ENCODE measurements at places on chromosomes 6 and 20. TPM values are rescaled to one million over a fixed set of nuclear protein-coding genes. Genes with fewer than 3 reads are reported as not detected.
A peak's percentile ranks its signal among the peaks of the same experiment; 100 is the strongest.

Gene ELOVL2
- not detected for total RNA-seq

Gene SRSF3
- total RNA-seq = 394 TPM

Gene TSPO2
- not detected for total RNA-seq

Gene SMLR1
- total RNA-seq = not detected

Gene SLC22A16
- total RNA-seq = not detected

Gene CDK19
- total RNA-seq = 27.3 TPM

DNA sequence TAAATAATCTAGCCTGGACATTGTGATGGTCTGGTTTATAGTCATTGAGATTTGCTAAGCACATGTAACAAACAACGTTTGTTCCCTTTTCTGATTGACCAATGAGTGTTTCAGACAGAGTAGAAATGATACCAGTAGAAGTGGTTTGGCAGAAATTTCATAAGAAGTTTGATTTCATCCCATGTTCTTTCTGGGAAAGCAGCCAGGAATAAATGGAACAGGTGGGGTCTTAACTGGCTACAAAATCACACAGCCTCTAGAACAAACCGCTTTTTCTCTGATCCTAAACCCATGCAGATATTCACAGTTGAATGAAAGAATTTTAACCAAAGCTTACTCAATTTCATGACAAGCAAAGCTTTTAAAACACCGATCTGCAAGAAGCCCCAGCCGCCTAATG lies 227.5 kb downstream of the UST start:
- no peaks in the 10 kb centered on the region for H3K36me3 ChIP-seq
- DNase-seq = no peak
- no peak overlapping the region for H3K27ac ChIP-seq
- H3K4me3 ChIP-seq = no peak overlapping the region

DNA sequence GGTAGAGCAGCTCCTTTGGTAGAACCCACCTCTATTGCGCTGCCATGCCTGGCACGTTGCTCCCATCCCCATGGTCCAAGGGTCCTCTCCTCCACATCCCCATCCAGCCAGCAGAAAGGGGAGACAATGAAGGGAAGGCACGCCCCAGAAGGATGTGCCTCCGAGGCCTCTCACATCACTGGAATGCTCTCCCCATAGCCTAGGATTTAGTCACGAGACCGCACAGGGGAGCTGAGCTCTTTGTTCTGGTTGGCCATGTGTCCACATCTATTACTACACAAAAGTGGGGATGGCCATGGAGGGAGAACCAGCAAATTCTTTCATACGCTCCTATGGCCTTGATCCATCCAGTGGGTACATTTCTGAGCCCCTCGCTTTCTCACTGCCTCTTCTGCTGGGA lies 60.5 kb upstream of the SALL4 start:
- DNase-seq = no peak
- no peak overlapping the region for H3K4me3 ChIP-seq
- no peaks in the 10 kb centered on the region for H3K36me3 ChIP-seq
- peaks cover 2% of the 10 kb centered on the region for H3K27me3 ChIP-seq
- H3K4me1 ChIP-seq = no peaks in the 10 kb centered on the region
- H3K27ac ChIP-seq = no peak overlapping the region

GRCh38 chr6:136483906-136484305 lies 66.3 kb downstream of the MAP7 start:
- DNase-seq = no peak
- H3K27me3 ChIP-seq = peaks cover 7% of the 10 kb centered on the region
- H3K4me1 ChIP-seq = no peaks in the 10 kb centered on the region
- no peak overlapping the region for H3K4me3 ChIP-seq
- no peak overlapping the region for H3K27ac ChIP-seq

DNA sequence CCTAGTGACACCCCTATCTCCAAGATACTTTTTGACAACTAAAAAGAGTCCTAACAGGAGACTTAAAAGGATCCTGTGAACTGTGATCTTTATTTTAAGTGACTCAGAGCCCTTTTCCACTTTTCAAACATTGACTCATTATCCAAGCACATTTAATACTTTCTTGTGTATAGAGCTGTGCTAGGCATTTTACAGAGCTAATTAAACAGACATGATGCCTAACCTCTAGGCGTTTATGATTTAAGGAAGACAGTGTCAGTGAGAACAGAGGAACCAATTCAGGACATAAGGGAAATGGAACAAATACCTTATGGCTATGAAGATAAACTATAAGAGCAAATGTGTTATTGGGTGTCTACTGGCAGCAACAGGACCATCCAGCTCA lies 282.6 kb downstream of the TPBG start:
- no peak overlapping the region for H3K27ac ChIP-seq
- DNase-seq = no peak
- no peak overlapping the region for H3K4me3 ChIP-seq

- no peak overlapping the region for H3K4me3 ChIP-seq
- no peaks in the 10 kb centered on the region for H3K36me3 ChIP-seq
- no peak overlapping the region for H3K27ac ChIP-seq
- no peaks in the 10 kb centered on the region for H3K4me1 ChIP-seq
These were observed 147.5 kb downstream of the THBS2 start for GRCh38 chr6:169106176-169106575.

DNA sequence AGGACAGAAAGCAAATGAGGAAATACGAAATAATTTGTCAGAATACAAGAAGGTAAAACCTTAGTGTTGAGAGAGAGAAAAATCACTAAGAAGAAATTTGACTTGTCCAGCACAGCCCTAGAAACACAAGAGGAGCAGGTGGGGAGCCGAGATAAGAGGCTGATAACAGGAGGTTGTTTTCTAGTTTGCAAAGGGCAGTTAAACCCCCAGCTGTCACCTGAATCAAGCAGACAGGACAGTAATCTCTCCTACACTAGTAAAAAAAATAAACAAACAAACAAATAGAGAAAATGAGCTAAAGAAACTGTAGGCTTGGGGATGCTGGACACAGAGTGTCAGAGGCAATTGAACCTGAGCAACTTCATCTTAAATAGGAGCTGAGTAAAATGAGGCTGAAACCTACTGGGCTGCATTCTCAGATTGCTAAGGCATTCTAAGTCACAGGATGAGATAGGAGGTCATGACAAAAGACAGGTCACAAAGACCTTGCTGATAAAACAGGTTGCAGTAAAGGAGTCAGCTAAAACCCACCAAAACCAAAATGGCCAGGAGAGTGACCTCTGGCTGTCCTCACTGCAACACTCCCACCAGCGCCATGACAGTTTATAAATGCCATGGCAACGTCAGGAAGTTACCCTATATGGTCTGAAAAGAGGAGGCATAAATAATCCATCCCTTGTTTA lies 40.4 kb downstream of the FAM184A start:
- DNase-seq = no peak
- H3K36me3 ChIP-seq = no peaks in the 10 kb centered on the region
- H3K27ac ChIP-seq = no peak overlapping the region
- H3K27me3 ChIP-seq = no peaks in the 10 kb centered on the region
- peaks cover 1% of the 10 kb centered on the region for H3K4me1 ChIP-seq

GRCh38 chr6:82629921-82630320 lies 266.3 kb downstream of the TPBG start:
- no peaks in the 10 kb centered on the region for H3K4me1 ChIP-seq
- no peak overlapping the region for H3K4me3 ChIP-seq
- no peaks in the 10 kb centered on the region for H3K27me3 ChIP-seq
- no peaks in the 10 kb centered on the region for H3K36me3 ChIP-seq

GRCh38 chr20:57900226-57900905 lies 190.6 kb upstream of the PMEPA1 start:
- H3K27me3 ChIP-seq = peaks cover 17% of the 10 kb centered on the region
- H3K36me3 ChIP-seq = no peaks in the 10 kb centered on the region
- no peak overlapping the region for H3K27ac ChIP-seq

- peaks cover 53% of the 10 kb centered on the region for H3K36me3 ChIP-seq
- no peak for DNase-seq
- H3K4me1 ChIP-seq = peaks cover 65% of the 10 kb centered on the region
These were observed 805 bp downstream of the PHF1 start for GRCh38 chr6:33411632-33412005.

DNA sequence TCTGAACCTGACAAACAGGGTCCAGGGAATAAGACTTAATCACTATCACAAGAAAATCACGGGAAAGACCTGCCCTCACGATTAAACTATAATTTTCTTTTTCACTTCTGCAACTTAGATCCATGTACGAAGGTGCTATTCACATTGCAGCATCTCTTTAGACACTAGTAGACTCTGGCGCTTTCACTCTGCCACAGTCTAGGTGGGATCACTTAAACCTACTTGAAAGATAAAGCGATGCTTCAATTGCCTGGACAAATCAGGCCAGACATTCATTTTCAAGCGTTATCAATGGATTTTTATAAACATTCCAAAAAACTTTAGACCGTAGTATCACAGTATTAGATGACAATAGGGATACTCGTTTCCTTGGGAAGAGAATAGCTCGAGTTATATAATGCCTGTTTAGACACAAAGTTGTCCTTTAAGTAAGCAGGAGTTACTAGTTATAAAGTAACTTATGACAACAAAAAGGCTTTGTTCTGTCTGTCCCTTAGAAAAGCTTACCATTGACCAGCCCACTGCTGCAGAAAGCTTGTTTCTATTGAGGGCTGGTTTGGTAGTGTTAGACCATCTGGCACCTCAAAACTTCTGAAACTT lies 367.3 kb downstream of the UTRN start:
- DNase-seq = no peak
- no peak overlapping the region for H3K27ac ChIP-seq
- no peaks in the 10 kb centered on the region for H3K27me3 ChIP-seq
- H3K36me3 ChIP-seq = peaks cover 21% of the 10 kb centered on the region
- H3K4me1 ChIP-seq = peaks cover 12% of the 10 kb centered on the region

DNA sequence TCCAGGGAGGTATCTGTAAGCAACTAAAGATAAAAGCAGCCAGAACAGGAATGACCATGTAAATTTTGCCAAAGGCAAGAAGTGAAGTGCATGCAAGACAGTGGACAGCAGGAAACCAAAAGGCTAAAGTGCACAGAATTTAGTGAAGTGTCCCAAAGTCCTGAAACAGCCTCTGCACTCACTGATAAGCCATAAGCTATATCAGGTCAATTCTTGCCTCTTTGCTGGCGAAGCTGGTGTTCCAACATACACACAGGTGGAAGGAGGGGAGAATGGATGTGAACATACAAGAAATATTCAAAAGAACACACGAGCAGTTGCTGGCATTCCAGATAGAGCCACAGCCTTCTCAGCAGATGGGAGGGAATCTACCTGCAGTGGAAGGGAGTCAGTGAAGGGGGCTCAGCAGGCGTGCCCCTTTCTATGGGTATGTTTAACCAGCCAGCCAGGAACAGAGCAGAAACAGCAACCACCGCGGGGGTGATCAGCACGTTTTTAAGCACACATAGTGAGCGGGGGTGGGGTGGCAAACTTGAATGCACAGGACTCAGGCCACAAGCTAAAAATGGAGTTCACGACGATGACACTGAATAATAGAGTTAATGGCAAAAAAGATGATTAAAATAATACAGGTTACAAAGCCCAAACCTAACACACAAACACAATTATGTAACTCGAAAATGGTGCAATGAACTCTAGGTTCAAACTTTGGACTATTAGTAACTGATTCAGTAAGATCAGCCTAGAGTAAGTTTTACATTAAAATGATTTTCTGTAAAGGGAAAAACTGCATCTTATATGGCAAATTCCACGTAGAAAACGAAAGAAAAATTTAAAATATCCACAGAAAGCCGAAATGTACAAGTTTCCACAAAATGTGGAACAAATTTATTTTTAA lies 1.2 kb downstream of the ECI2 start:
- peak overlapping the region; percentile 93 for H3K27ac ChIP-seq
- no peaks in the 10 kb centered on the region for H3K27me3 ChIP-seq
- peak; percentile 37 for DNase-seq
- peaks cover 33% of the 10 kb centered on the region for H3K36me3 ChIP-seq

DNA sequence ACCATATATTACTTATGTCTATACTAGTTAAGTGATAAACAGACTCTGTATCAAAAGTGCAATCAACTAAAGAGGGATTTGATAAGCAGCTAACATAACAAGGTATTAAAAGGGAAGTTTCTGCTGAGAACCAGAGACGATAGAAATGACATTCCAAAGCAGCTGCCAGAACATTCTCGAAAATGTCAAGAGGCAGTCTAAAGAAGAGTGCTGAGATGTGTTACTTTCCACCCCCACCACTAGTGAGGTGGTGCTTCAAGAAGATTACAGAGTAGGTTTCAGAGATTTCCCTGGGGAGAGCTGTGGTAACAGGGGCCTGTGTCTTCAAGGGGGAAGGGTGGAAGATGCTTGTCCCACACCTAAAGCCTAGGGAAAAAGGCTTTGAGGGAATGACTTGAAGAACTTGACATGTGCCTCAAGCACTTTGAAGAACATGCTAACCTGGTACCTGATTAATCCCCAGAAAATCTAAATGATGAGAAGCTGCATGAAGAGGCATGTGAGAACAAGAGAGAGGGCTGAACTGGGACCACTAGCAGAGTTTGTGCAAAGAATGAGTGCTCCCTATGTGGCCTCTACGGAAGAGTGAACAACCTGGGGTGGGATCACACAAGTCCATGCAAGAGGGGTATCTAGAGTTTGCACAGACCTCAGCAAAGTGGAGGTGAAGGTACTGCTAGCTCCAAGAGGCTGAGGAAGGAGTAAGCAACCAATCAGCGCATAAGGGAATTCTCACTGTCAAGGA lies 5.0 kb downstream of the FAM184A start:
- no peaks in the 10 kb centered on the region for H3K36me3 ChIP-seq
- no peak overlapping the region for H3K4me3 ChIP-seq
- no peak overlapping the region for H3K27ac ChIP-seq
- no peak for DNase-seq
- H3K4me1 ChIP-seq = peaks cover 35% of the 10 kb centered on the region

DNA sequence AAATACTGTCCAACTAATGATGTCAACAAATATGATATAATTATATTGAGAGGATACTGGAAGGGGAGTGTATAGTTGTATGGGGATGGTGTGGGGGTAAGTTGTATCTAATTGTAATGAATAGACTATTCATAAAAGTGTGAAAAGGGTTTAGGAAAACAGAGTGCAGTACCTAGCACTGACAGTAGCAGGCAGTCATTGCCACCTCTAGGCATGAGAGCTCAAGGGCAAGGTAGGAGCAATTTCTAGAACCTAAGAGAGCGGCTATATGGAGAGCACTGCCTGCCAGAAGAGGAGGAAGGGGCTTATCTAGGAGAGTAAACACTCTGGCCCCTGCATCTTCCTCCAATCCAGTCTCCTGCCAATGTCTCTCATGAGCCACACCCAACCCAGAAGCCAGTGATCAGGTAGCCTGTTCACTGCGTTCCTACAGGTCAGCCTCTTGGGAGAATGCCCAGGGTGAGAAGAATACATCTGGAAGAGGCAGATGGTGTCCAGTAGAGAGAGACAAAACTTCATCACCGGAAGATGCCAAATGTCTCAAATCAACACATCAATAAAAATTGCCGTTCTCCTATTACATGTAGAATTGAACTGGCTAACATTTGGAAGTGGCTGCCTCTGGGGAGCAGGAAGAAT lies 200.0 kb downstream of the LY86 start:
- H3K36me3 ChIP-seq = no peaks in the 10 kb centered on the region
- DNase-seq = peak; percentile 26
- peaks cover 22% of the 10 kb centered on the region for H3K4me1 ChIP-seq
- no peak overlapping the region for H3K27ac ChIP-seq

Data from activated CD4-positive, alpha-beta T cell treated with anti-CD3 and anti-CD28 coated beads, Interleukin-2, amount 10 ng/mL, durations not matched to agents 7 days and 5 days (primary cell).